ENCODE measurements at places on chromosomes 4 and X.

- DNase-seq, result no peak
Observed at GRCh38 chr4:147015491-147015890, 69.8 kb upstream of the TTC29 start.

- no peak for DNase-seq
Observed at GRCh38 chr4:99961711-99962110, 11.6 kb upstream of the H2AZ1 start.

DNA sequence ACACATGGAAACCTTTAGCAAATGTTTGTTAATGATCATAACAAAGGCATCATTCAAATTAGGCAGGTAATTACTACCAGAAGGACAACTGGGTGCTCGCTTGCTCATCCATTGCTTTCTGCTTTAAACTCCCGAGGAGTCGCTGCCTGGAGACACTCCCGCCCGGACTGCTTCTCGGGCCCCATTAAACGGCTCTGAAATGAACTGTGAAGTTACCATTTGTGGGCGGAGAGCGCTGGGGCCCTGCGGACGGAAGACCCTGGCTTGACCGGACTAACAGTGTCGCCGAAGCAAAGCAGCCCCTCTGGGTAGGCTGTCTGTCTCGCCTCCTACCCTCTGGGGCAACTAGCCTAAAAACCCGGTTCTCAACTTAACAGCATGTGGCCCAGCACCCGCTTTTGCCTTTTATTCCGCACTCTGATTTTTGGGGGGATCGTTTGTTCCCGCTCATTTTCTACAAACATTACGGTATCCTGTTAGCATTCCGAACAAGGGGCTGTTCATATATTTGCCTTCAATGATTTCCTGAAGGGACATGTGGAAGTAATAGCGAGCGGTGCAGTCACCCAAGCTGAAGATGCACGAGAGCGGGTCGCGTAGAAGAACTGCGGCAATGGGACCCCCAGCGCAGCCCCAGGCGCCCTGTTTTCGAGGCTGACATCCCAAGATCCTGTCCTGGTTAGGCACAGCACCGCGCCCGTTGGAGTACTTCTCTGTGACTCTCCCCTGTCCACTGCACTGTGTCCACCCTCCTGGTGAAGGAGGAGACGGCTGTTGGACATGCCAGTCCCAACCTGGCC lies 1.6 kb upstream of the PDGFRA start:
- peak; percentile 53 for DNase-seq

DNA sequence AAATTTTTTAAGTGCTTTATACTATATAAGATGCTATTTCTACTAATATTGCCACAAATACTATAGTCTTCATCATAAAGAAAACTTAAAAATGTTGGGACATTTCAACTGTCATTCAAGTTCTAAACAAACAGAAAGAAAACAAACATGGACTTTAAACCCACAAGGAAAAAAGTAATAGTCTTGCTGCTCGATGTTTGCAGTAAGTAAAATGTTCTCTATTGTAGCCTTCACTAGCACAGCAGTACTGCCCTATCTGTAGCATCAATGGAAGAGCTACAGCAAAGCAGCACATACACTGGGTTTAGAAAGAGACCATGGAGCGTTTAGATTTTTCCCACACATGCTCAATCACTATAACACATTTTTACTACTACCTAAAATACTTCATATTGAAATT lies 146.8 kb downstream of the KLHL13 start:
- no peak for DNase-seq

GRCh38 chr4:182806259-182807252 lies 110.6 kb downstream of the DCTD start:
- peak; percentile 90 for DNase-seq

DNA sequence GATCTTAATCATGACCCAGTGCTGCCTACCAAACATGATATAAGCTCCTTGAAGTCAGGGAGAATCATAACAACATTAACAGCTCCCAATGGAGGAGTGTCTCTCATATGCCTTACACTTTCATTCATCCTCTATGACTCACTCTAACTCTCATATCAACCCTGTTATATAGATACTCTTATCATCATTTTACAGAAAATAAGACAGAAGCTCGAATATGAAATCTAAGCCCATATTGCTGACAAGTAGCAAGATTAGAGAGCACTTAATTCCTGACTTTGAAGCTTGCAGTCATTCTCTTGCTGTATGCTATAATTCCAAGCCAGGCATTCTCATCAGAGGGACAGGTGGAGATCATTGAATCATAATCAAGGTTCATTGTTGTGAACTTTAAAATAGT lies 476.7 kb upstream of the ATOH1 start:
- no peak for DNase-seq

DNA sequence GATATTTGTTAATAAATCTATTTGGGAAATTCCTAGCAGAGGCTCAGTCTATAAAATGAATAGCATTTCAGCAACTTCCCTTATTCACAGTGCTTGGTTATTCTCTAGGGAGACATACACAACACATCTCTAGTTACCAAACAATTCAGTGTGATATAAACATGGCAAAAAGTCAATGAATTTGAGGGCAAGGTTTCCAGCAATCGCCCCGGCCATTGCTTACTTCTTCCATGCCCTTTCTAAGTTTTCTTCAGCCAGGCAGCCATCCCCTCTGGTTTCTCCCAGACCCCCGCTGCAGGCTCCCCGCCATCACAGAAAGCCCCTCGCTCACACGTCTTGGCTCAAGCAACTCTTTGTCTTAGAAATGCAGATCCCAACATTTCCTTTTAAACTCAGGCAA lies 4.4 kb downstream of the TLR7 start:
- DNase-seq, result no peak

GRCh38 chrX:123357941-123358340 lies 173.9 kb downstream of the GRIA3 start:
- no peak for DNase-seq

DNA sequence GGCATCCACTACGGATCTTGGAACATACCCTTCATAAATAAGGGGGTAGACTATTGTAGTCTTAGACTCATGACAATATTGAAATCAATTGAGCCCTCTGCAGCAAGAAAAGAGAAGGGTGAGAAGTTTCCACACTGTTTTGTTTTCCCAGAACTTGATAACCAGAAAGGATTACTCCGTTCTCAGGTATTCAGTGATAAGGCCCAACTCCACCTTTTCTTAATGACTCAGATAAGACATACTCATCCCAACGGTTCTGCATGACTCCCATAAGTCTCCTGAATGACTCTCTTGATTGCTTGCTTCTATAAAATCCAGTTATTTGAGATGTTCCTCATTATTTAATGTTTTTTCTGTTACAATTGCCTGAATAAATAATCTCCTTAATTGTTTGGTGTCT lies 111.7 kb downstream of the PABPC4L start:
- DNase-seq, result no peak

- no peak for DNase-seq
Observed at GRCh38 chr4:36320117-36320896, 38.9 kb downstream of the DTHD1 start.

DNA sequence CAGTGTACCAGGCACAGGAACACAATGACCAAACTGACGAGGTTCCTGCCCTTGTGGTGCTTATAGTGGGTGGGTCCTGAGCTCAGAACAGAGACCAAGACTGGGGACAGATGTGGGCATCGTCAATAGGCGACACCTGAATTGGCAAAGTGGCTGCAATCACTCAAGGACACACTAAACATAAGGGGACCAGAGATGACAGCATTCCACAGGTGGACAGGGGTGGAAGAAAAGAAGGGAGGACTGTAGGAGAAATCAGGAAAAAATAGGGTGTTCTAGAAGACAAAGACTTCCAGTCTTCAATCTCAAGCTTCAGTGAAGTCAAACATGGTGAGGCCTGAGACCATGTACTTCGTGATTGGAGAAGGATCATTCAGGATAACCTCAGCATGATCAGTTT lies 5.8 kb downstream of the SH3KBP1 start:
- no peak for DNase-seq

DNA sequence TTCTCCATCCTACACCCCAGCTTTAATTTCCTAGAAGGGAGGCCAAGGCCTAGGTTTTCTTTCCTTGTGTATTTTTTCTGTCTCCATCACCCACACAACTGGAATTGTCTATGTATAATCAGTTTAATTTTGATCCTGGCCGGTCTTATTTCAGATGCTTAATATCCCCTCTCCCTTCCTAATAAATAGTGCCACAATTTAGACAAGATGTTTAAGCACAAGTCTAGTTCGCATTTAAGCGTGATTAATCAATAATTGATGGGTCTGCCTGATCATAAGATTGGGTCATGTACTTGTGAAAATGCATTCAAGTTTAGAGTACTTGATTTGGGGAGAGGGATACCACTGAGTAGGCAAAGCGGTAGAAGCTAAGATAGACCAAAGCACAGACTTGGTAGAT lies 2.4 kb downstream of the BMP2K start:
- DNase-seq, result no peak

- DNase-seq, result no peak
Observed at GRCh38 chrX:46627711-46628419, 54.3 kb downstream of the CHST7 start.

DNA sequence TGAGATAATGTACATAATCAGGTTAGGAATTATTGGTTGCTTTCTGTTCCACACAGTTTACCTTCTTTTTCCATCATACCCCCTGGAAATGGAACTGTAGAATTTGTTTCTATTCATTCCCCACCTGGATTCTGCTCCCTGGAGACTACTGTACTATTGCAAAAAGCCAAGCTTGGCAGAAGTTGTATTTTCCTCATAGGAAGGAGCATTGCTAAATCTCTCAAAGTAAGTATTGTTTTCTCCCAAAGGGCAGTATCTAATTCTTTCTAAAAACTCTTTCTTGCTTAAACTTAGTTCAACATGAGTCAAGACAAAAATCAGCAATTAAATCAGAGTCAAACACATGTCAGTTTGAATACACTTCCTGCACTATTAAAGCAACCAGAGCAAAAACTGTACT lies 136.2 kb downstream of the CDS1 start:
- no peak for DNase-seq

GRCh38 chr4:52984462-52984881 lies 122.4 kb downstream of the RASL11B start:
- DNase-seq, result no peak

DNA sequence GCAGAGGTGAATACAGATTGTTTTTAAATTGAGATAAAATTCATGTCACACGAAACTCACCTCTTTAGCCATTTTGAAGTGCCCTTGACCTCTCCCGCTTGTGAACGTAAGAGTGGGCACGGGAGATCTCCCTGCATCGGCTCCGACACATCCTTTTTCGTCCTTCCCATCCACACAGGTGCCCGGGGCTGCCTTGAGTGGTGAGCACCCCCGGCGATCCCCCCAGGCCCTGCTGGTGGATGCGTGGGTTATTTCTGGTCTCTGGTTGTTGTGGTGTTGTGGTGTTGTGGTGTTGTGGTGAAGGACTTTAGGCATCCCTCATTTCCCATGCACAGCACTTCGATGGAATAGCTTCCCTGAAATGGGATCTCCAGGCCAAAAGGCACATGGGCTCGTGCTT lies 46.1 kb downstream of the PSAPL1 start:
- peak; percentile 15 for DNase-seq

- DNase-seq, result no peak
Observed at GRCh38 chrX:67610282-67610681, 66.5 kb downstream of the AR start.

DNA sequence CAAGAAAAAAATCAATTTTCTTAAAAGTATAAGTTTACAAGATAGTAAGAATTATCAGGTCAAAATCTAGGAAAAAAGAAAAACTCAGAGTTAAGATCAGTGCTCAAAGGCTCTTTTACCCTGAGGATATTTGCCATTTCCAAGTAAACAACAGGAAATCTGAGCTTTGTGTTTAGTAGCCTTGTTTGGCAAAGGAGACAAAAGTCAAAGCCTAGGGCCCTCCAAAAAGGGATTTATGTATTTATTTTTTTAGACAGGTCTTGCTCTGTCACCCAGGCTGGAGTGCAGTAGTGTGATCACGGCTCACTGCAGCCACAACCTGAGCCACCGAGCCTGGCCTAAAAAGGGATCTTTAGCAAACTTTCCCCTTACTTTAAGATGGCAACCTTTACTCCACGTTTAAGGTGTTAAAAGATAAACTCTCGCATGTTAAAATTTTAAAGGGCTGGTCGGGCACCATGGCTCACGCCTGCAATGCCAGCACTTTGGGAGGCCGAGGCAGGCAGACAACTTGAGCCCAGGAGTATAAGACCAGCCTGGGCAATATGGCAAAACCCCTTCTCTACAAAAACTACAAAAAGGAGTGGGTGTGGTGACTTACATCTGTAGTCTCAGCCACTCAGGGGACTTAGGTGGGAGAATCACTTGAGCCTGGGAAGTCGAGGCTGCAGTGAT lies 21.3 kb upstream of the OPHN1 start:
- DNase-seq, result no peak

Data from activated CD8-positive, alpha-beta memory T cell treated with anti-CD3 and anti-CD28 coated beads, Interleukin-2, amount 50 U/mL, for 48 hours (primary cell).